ENCODE measurements at places on chromosomes 1 and 21.

- DNase-seq, result no peak
Observed at GRCh38 chr1:93733340-93733739, 51.7 kb upstream of the BCAR3 start.

DNA sequence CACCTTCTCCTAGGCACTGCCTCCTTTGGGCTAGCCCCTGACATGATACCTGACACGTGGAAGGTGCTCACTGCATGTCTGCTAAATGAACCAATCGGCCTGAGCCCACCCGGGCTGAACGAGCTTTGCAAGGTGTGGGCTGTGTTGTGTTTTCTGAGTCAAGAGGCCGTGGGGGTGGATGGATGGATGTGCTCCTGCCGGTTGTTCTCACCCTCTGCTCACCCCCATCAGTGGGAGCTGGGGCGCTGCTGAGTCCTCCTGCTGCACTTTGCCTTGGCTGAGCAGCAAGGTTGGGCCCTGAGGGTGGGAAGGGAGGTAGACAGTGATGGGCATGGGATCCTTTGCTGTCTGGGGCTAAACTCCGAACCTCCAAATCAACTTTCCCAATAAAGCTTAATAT lies 6.7 kb upstream of the CACNA1E start:
- DNase-seq, result no peak

GRCh38 chr1:116388122-116388521 lies 15.1 kb downstream of the ATP1A1 start:
- no peak for DNase-seq

- DNase-seq, result no peak
Observed at GRCh38 chr1:166159656-166160055, 7.1 kb downstream of the FAM78B start.

GRCh38 chr1:83849191-83850061 lies 149.5 kb downstream of the TTLL7 start:
- DNase-seq, result no peak

- DNase-seq, result no peak
Observed at GRCh38 chr21:38852278-38852677, 46.5 kb downstream of the ETS2 start.

DNA sequence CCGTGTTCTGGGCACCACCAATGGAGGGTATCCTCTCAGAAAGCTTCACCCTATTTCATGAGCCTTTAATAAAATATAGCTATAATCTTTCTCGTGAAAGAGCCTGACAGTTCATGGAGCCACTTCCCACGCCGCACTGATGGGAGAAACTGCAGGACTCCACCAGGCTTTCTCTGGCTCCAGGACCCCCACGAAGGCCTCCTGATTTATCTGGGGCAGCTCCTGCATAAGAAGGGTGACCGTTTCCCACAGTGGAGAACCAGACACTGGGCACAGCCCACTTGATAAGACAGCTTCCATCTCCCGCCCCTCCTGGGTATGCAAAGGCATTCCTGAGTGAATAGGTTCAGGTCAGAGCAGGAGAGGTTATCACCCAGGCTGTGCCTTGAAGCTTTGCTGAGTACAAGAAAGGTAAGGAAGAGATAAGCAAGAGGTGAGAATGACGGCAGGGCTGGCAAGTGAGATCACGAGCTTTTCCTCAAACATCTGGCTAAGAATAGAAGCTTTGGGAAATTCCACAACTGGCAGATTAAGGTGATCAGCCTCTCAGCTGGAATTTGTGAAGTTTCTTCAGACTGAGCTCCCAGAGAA lies 499.8 kb downstream of the KIF26B start:
- no peak for DNase-seq

- DNase-seq, result no peak
Observed at GRCh38 chr21:17602874-17603273, 9.8 kb downstream of the BTG3 start.

GRCh38 chr1:47388891-47389238 lies 27.2 kb upstream of the FOXE3 start:
- no peak for DNase-seq

GRCh38 chr1:9058465-9058864 lies 11.0 kb downstream of the SLC2A5 start:
- no peak for DNase-seq

- peak; percentile 88 for DNase-seq
Observed at GRCh38 chr1:224300346-224300745, 29.6 kb downstream of the NVL start.

DNA sequence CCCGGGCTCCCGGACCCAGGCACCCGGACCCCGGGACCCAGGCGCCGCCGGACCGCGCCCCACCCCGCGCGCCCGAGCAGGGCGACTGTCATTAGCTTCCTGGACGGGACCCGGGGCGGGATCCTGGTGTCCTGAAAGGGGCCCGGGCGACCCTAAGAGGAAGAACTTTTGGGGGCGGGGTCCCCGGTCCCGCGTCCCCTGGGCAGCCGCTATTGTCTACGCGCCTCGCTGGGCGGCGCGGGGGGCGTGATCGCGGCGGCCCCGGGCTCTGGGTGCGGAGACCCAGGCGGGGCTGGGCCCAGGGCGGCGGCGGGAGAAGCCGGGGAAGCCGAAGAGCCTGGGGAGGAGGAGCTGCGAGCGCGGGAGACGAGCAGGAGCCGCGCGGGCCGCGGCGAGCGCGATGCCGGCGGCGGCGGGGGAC lies 465 bp downstream of the HUNK start:
- no peak for DNase-seq

DNA sequence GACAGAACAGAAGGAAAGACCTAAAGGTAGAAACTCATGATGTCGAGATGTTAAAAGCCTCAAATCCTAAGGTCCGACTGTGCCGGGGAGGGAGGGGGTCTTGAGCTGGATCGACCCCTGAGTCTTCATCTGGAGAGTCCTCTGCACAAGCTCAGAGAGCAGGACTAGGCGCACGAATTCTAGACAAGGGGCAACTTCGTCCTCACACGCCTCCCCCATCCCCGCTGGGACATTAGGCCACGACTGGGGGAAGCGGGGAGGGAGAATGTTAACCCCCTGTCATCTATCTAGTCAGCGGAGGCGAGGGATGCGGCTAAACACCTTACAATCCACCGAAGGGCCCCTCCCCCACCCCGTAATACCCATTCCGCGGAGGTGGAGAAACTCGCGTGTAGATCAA lies 94.7 kb downstream of the PRKAB2 start:
- DNase-seq, result no peak

DNA sequence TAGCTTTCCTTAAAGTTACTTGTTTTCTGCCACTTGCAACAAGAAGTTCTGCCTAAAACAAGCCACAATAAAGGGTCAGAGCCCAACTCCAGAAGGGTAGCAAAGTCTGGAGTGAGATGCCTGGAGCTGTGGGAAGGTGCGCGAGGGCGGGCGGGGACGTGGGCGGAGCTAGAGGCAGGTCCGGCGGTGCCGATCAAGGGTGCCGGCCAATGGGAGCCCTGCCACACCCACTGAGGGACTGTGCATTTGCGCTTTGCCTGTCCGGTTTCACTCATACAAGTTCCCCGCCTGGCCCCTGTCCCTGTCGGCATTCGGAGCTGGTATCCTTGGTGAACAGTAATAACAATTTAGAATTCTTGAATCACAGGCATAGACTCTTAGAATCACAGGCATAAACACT lies 732.4 kb downstream of the MATN1 start:
- no peak for DNase-seq

GRCh38 chr1:149936992-149937705 lies 470 bp upstream of the MTMR11 start:
- no peak for DNase-seq

GRCh38 chr1:172515436-172515835 lies 17.5 kb upstream of the SUCO start:
- no peak for DNase-seq

DNA sequence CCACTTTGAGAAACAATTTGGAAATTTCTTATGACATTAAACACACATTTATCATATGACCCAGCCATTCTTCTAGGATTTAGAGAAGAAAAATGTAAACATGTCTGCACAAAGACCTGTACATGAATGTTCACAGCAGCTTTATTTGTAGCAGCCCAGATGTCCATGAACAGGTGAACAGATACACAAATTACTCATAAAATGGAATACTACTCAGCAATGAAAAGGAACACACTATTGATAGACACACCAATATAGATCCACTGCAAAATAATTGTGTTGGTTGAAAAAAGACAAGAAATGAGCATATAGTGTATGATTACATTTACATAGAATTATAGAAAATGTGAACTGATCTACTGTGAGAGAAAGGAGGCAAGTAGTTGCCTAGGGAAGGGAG lies 26.1 kb downstream of the ARHGEF11 start:
- no peak for DNase-seq

GRCh38 chr21:32597205-32597604 lies 11.9 kb upstream of the TCP10L start:
- DNase-seq, result peak; percentile 47

DNA sequence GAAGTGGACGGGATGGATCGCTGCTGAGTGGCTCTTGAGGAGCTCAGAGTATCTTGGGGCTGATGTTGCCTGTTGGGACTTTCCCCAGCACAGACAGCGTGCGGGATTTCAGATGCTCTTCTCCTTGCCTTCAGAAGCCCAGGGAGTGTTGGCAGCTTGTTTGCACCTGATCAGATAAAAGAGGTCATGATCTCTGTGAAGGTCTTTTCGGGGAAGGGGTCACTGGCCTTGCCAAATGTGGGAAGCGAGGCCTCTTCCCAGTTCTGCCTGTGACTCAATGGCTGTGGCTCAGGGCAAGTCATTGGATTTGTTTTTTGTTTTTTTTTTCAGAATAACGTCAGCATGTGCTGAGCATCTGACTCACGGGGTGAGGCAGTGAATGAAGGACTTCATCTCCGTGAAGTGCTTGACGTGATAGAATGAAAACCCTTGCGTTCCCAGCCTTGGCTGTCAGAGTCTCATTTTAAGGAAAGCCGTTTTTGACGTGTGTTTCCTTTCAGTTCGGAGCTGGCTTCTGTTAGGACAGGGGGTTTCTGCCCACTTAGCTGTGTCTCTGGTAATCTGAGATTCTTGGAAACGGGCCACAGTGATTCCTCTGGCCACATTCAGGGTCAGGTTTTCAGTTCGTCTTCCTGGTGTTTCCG lies 46.7 kb downstream of the GALNT2 start:
- DNase-seq, result peak; percentile 81

- peak; percentile 80 for DNase-seq
Observed at GRCh38 chr1:243596431-243597062, 253.5 kb downstream of the AKT3 start.

- no peak for DNase-seq
Observed at GRCh38 chr1:167476061-167476460, 42.3 kb downstream of the CD247 start.

DNA sequence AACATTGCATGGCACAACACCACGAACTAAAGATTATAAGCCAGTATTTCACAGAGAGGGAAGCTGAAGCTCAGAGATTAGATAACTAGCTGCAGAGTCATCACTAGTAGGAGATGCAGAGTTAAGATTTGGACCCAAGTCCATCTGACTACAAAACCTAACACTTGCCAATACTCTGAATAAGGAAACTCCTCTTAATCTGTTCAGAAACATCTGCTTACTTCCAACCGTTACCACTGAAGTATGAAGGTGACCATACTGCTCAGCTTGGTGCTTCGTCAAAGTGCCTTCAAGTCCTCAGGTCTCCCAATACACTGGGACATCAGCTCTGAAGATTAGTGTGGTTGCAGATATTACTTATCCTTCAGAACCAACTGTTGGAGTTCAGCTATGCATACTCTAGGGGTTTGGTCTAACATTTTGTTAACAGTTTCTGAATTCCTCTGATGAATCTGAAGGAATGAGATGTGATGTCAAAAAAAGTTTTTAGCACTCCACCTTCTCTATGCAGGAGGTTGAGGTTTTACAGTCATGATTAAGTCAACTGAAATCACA lies 179.6 kb downstream of the TPR start:
- DNase-seq, result no peak

GRCh38 chr21:42145569-42146272 lies 73.2 kb upstream of the ABCG1 start:
- DNase-seq, result peak; percentile 10

GRCh38 chr1:167669209-167670124 lies 39.4 kb downstream of the RCSD1 start:
- DNase-seq, result no peak

GRCh38 chr1:223308136-223308535 lies 55.8 kb downstream of the SUSD4 start:
- DNase-seq, result no peak

DNA sequence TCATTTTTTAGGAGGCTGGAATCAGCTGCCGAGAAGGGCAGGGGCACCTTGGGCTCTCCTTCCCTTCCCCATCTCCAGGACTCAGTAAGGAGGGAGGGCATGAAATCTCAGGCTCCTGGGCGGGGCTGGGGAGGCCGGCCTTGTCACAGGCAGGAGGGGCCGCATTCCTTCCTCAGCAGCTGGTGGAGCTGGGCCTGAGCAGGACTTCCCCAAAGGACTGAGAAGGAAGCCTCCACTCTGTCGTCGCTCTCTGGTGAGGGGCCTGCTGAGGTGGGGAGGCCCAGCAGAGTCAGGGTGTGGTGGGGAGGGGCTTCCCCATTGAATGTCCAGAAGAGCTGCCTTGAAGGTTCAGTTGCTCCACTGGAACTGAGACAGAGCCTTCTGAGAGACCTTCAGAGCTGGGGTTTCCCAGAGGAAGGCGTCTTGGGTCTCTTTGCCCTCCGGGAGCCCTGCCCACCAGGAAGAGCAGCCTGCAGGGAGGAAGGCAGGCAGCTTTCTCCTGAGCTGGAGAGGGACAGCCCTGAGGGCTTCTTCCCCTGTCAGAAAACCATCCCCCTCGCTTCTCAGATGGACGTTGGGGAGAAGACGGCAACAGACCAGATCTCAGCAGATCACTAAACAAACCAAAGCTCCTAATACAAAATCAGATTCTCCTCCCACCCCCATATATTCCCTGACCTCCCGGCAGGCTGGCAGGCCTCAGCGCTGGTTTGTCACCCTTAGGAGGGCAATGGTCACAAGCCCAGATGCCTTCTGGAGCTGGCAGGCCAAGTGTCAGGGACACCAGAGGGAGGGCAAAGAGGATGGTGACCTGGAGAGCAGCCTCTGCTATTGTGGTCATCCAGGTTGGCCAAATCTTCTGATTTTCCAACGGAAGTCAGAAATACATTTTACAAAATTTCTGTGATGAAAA lies 10.7 kb downstream of the KCNA10 start:
- DNase-seq, result no peak

DNA sequence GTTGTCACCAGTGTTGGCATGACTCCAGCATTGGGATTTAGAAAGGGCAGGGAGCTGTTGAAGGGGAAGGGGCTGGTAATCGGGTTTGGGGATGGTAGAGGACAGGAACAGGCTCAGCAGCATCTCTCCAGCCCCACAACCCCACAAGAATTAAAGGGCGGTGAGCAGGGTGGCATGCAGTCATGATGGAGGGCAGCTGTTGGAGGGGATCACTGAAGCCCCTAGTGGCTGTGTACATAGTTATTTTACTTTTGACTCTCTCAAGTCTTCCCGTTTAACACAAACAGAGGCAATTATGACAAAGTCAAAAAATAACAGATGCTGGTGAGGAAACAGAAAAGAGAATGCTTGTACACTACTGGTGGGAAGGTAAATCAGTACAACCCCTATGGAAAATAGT lies 213.8 kb downstream of the URB2 start:
- DNase-seq, result no peak

GRCh38 chr1:95384567-95384966 lies 150.6 kb downstream of the RWDD3 start:
- DNase-seq, result no peak

- no peak for DNase-seq
Observed at GRCh38 chr1:228002792-228003191, 4.0 kb upstream of the WNT3A start.

GRCh38 chr1:164515711-164516331 lies 43.2 kb upstream of the PBX1 start:
- DNase-seq, result no peak

- DNase-seq, result no peak
Observed at GRCh38 chr1:193437785-193438184, 251.4 kb upstream of the B3GALT2 start.

Data from AG04450 (cell line).